H54 (cell line): ENCODE measurements at places on chromosomes 1 and 21.

DNA sequence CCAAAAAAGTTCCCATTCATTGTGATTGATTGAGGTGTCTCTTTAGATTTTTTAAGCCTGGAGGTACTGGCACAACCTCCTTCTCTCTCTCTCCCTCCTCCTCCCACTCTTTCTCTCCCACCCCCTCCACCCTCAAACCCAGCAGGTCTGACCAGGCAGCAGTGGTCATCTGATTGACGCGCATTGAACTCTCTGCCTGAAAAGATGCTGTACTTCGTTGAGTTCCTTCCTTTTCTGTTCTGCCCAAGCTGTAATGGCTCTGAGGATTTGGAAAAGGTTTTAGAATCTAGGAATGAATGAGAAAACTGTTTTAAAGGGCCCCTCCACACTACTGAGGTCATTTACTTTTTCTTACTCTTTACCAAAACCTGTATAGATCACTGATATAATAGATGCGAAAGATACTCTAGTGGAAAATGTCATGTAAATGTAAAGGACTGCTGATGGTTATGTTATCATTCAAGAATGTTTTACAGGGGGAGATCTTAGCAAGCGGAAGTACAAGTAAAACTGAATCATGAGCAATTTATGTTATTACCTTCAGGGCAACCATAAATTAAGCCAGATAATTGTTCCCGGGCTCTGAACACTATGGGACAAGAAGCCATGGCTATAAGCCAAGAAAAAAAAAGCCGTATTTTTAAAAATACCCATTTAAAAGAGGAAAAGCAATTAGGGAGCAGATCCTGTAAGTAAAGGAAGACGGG lies 25.2 kb upstream of the DYRK1A start:
- DNase-seq, result peak; percentile 49

- DNase-seq, result no peak
These were observed 87.5 kb downstream of the TBX19 start for GRCh38 chr1:168368131-168368530.

GRCh38 chr1:96445302-96445701 lies 276.3 kb upstream of the PTBP2 start:
- no peak for DNase-seq

DNA sequence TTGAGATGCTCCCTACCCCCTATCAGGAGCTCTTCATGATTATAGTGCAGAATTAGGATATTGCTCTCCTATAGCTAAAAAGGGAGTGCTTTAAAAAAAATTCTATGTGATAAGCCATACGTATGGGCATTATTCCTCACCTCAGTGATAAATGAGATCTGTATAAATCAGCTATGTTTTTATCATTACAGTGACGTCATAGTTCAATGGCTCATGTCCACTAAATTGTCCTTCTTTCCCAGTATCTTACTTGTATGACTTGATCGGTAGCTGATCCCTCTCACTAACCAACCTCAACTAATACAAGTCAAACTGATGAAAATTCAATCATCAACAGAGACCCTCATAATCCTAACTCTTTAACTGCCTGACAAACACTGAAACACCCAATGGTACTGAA lies 93.3 kb downstream of the TBX15 start:
- no peak for DNase-seq

DNA sequence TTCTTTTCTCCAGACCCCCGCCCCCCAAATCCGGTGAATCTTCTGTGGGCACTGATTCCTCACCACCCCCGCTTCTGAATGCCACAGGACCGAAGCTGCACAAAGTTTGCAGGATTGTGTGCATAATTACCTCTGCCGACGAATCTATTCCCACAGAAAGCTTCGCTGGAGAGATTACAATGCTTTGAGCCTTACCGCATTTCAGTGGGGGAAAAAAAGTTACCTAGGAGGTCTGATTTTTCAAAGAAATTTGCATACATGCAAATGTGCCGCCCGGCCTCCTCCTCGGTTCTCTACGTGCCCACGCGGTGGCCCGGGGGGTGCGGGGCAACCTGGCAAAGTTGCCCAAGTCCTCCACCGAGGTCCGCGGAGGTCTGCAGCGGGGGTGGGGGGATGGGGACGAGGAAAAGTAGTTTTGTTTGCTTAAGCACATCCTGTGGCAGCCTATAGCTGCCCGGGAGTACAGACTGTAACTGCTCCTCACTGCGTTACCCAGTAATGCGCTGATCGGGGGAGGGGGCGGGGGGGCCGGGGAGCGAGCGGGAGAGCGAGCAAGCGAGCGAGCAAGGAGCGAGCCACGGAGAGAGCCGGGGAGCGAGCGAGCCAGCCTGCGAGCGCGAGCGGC lies 563 bp upstream of the NFIA start:
- no peak for DNase-seq

GRCh38 chr1:97832481-97832880 lies 88.4 kb downstream of the DPYD start:
- DNase-seq, result no peak

- no peak for DNase-seq
These were observed 26.0 kb upstream of the BCL9 start for GRCh38 chr1:147515045-147515869.

DNA sequence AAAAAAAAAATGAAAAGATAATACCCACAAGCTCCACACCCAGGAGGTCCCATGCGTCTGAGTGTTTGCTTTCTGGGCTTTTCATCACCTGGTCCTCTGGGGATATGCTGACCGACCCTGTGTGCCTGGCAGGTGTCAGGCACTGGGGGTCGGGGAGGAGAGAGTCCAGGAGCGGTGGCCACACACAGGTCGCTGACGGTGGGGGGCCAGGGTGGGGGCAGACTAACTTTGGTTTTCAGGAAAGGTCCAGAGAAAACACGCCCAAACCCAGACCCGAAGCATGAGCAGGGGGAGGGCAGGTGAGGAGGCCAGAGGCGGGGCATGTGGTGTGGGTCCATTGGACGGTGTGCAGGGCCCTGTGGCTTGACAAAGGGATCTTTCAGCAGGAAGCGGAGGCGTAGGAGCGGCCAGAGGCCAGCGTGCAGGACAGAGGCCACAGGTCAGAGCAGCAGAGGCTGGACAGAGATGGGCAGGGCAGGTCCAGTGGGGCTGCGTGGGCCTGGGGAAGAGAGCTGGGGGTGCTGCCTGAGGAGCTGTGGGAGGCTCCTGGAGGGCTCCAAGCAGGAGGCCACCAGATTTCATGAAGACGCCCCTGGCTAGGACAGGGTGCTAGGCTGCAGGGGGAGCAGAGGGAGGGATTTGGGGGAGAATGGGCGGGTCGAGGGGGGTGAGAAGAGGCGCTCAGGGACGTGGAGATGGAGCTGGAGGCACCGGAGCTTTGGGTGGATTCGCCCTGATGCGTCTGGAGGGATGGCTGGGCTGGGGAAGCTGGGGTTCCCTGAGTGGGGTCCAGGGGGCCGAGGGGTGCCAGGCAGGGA lies 15.8 kb downstream of the RNF223 start:
- no peak for DNase-seq

DNA sequence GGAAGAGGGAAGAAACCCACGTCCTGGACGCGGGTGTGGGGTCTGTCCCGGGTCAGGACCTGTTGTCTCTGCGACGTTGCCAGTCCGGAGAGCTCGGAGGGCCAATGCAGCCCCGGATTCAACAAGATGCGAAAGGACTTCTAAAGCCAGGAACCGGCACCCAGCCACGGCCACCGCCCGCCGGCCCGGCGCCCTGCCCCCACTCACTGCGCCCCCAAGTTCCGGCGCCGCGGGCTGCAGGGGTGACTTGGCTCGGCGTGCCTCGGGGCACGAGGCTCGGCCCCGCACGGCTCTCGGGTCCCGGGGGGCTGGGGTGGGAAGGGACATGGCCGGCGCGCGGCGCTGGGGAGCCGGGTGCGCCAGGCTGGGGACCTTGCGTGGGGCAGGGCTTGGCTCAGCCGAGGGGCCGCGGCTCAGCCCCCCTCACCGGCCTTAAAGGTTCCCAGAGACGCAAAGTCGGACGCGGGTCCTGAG lies 51.8 kb upstream of the H6PD start:
- no peak for DNase-seq
